ENCODE measurements at places on chromosomes 5 and 9. TPM values are rescaled to one million over a fixed set of nuclear protein-coding genes. Genes with fewer than 3 reads are reported as not detected.

DNA sequence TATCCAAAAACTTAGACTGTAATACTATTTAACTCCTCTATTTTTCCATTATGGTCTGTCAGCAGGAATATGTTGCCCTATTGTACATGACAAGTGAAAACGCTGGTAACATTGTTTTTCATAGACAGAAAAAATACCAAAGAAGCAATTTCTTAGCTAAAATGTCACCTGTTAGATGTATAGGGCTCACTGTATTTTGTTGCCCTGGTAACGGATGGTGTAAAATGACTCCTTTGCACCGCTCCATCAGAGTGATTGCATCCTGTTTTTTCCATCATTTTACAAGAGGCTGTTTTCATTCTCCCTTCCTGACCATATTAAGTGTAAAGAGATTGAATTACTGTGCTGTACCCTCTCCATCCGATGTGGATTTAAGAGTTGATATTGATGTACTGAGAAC lies 460.1 kb upstream of the TLE4 start:
- no peak for DNase-seq

DNA sequence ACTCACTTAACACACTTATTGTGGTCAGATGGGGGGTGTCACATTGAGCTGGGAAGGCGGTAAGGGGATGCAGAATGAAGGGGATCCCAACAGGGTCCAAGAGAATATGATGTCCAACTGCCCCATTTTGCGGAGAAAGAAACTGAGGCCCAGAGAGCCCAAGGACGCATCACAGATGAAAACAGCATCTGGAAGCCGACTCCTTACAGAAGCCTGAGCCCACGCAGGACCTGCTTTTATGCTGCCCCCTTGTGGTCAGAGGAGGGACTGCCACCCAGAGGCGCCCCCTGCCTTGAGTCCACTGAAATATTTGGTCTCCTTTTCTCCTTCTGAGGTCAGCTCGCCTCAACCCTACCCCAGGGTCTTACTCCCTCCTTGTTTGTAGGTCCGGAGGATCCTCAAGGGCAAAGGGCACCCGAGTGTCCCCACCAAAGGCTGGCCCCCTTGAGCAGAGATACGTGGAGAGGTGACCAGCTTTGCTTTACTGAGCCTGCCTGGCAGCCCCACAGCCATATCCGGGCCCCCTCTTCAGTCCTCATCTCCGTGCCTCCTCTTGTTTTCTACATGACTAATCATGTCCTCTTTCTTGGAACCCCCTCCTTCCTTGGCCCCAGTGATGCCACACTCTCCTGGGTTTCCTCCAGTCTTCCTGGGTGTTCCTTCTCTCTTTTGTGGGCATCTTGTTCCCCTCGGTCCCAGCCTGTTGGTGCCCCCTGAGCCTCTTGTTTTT lies 30.0 kb upstream of the TTLL11 start:
- DNase-seq: peak; percentile 82

DNA sequence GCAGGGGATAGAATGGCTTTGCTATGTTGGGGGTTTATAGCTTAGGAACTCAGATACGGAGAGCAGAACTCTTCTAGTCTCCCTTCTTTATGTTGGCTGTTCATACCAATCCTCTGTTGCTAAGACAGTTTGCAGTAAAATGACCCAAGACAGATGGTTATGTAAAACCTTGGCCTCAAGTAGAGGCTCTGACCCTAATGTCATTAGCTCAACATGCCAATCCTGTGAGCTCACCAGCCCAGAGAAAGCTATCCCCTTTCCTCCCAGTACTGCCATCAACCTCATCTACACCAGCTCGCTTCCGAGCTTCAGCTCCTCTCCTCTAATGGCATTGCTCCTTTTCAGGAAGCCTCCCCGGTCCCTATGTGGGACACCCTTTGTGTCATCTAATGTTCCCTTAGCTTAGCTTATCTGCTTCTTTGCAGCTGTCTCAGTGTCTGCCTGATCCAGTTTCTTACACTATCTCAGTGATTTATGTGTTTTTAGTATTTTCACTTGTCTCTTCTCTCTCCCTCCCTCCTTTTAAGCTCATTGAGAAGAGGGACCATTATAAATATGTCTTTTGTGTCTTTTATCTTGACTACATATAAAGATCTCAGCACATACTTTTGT lies 281.3 kb upstream of the CLINT1 start:
- DNase-seq: no peak

- DNase-seq: no peak
These were observed 868.7 kb upstream of the DMAC1 start for GRCh38 chr9:8668231-8668630.

DNA sequence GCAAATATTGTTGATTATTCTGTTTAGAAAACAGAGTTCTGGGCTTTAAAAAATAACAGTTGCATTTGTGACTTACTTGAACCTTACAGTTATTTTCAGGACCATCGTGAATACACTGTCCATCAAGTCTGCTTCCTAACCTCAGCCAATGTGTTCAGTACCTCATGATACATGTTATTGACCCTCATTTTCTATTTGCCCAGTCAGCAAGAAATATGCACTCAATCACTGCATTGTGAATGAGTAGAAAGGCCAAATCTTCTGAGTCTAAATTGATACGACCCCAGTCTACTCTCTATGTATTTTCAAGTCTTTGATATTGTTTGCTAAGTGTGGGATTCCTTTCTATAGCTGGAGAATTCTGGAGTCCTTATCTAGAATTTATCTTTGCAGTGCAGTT lies 156.2 kb downstream of the RAB3C start:
- DNase-seq: no peak

The TLX3 gene
- total RNA-seq: not detected

The SLC22A4 gene
- 2.2 TPM for total RNA-seq
